ENCODE measurements at places on chromosomes 4 and X.

GRCh38 chr4:7540206-7540605, 105.5 kb upstream of the PSAPL1 start:
- DNase-seq, result no peak

- DNase-seq, result no peak
Measured at GRCh38 chrX:69991685-69992084, 58.1 kb downstream of the AWAT2 start.

DNA sequence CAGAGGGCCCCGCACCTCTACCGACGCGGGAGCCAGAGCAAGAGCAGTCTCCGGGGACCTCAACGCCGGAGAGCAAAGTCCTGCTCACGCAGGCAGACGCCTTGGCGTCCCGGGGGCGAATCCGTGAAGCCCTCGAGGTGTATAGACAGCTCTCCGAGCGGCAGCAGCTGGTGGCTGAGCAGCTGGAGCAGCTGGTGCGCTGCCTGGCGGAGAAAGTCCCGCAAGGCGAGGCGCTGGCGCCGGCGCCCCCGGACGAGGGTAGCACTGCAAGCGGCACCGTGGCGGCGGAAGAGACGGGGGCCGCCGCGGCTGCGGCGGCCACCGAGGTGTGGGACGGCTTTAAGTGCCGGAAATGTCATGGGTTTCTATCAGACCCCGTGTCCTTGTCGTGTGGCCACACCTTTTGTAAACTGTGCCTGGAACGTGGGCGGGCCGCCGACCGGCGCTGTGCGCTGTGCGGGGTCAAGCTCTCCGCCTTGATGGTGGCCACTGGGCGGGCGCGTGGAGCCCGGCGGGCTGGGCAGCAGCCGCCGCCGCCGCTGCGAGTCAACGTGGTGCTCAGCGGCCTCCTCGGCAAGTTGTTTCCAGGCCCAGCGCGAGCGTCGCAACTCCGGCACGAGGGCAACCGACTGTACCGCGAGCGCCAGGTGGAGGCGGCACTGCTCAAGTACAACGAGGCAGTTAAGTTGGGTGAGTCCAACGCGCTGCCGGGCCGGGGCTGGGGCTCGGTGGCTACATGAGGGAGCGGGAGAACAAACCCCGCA, 672 bp downstream of the LONRF3 start:
- no peak for DNase-seq

DNA sequence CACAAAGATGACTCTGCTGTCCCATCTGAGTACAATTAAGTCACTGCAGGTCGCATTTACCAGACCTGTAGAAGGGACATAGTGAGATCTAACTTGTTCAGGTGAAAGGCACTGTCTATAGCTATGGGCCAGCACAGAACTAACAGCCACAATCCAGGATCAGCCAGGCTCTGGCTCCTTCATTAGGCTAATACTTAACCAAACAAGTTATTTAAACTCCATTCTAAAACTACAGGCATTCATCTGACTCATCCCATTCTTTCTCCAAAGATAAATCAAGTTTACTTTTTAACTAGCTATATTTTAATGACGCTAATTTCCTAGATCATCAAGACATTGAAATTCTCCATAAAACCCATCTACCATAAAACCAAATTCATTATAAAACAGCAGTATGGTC, 62.5 kb downstream of the STX18 start:
- DNase-seq, result no peak

- DNase-seq, result no peak
Measured at GRCh38 chr4:24226667-24227066, 336.8 kb upstream of the PPARGC1A start.

DNA sequence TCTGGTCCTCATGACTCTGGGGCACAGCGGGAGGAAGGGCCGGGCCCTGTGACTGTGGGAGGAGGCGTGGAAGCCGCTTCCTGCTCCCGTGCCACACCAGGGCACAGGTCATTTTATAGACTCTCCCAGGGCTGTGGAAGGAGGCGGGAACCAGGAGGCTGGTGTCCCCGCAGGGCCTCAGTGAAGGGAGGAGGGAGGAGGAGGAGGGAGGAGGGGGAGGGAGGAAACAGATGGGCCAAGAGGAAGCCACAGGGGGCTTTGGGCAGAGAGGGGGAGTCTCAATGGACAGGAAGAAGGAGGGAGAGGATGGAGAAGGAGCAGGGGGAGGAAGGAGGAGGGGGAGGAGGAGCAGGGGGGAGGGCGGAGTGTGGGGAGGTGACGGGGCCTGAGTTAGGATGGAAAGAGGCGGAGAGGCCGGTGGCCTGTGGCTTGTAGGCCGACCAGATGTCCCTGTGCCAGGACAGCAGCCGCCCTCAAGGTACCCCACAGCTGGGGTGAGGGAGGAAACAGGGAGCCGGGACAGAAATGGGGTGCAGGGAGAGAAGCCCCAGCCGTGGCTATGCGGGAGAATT, 6.2 kb upstream of the PLCXD1 start:
- no peak for DNase-seq
